PC-3 (cell line): ENCODE measurements at places on chromosomes 2 and 18. TPM values are rescaled to one million over a fixed set of nuclear protein-coding genes. Genes with fewer than 3 reads are reported as not detected.

- no peak overlapping the region for H3K27ac ChIP-seq
- no peaks in the 10 kb centered on the region for H3K36me3 ChIP-seq
- H3K27me3 ChIP-seq, result no peaks in the 10 kb centered on the region
- H3K4me3 ChIP-seq, result no peak overlapping the region
- DNase-seq, result no peak
These were observed 206.7 kb upstream of the RBBP8 start for GRCh38 chr18:22726469-22726868.

GRCh38 chr2:197871780-197872456 lies 67.5 kb downstream of the PLCL1 start:
- H3K27ac ChIP-seq, result no peak overlapping the region
- H3K36me3 ChIP-seq, result no peaks in the 10 kb centered on the region
- H3K4me1 ChIP-seq, result no peaks in the 10 kb centered on the region
- H3K4me3 ChIP-seq, result no peak overlapping the region

GRCh38 chr18:22689712-22690111 lies 243.4 kb upstream of the RBBP8 start:
- no peak overlapping the region for H3K4me3 ChIP-seq
- DNase-seq, result no peak
- no peak overlapping the region for H3K27ac ChIP-seq
- no peaks in the 10 kb centered on the region for H3K27me3 ChIP-seq
- H3K4me1 ChIP-seq, result peaks cover 16% of the 10 kb centered on the region
- no peaks in the 10 kb centered on the region for H3K36me3 ChIP-seq

GRCh38 chr2:220783671-220784070 lies 788.4 kb downstream of the EPHA4 start:
- no peaks in the 10 kb centered on the region for H3K27me3 ChIP-seq
- H3K4me1 ChIP-seq, result peaks cover 12% of the 10 kb centered on the region
- no peak overlapping the region for H3K4me3 ChIP-seq

- no peaks in the 10 kb centered on the region for H3K36me3 ChIP-seq
- H3K27ac ChIP-seq, result no peak overlapping the region
- no peak for DNase-seq
- no peaks in the 10 kb centered on the region for H3K4me1 ChIP-seq
These were observed 1402.3 kb upstream of the LRRTM1 start for GRCh38 chr2:81706856-81707255.

DNA sequence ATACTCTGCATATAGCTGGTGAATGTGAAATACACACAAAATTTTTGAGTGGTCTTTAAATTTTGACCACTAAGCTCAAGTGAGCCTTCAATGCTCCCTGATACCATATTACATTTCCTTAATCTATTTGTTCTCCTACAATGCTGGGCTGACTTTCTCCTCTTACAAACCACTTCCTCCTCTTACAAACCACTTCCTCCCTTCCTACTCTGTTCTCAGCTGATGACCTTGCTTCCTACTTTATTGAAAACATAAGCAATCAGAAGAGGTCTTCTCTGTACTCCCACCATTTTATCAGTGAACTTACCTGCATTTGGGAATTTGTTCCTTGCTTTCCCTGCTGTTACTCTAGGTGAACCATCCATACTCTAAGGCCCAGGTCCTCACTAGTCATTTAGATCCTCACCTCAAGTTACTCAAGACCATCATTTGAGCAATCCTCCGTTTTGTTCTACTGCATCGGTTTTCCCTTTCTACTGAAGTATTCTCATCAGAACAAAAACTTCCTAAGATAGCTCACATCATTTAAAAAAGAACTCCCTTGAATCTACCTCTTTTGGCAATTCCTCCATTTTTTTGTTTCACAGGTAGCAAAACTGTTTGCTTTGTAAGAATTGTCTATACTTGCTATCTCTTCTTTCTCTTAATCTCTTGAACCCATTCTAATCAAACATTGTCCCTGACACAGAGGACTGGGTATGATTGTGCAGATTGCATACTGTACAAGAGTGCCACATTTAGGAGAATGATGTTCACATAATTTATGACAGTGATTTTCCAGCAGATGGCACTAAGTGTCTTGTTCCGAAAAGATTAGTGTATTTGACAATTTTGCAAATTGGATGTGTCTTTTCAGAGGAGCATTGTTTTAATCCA lies 96.5 kb downstream of the EPB41L5 start:
- no peaks in the 10 kb centered on the region for H3K27me3 ChIP-seq
- 0 out of 2 replicates have a peak overlapping the region, but pooled peaks have one; percentile 29 for H3K4me3 ChIP-seq
- H3K36me3 ChIP-seq, result no peaks in the 10 kb centered on the region
- H3K27ac ChIP-seq, result peak overlapping the region; percentile 83

GRCh38 chr18:69250305-69251151 lies 150.2 kb upstream of the DOK6 start:
- DNase-seq, result no peak
- no peak overlapping the region for H3K27ac ChIP-seq
- no peaks in the 10 kb centered on the region for H3K4me1 ChIP-seq
- H3K27me3 ChIP-seq, result no peaks in the 10 kb centered on the region

DNA sequence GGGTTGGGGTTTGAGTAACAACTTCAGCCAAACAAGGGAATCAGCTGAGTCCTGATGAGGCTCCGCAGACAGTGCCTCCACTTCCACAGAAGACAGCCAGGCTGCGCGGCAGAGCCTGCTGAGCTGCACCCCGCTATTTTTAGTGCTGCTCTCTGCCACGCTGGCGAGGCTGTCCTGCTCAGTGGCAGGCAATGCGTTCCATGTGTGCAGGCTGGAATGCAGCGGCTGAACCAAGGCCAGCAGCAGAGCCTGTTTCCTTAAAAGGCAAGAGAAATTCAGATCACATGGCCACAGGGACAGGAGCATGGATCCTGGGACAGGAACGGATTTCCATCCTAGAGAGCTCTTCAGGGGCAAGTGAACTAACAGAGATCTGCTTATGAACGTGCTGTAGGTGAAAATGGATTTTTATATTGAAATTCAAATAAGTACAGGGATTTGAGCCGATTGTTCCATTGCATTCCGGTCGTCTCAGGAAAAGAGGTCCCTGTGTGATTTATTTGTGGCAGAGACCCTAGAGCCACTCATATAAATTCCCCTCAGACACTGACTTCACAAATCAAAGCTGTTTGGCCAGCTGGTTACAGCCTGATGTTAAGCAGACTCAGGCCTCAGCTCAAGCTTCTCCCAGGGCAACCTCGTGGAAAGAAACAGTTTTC lies 98.7 kb downstream of the COL6A3 start:
- no peaks in the 10 kb centered on the region for H3K36me3 ChIP-seq
- H3K27ac ChIP-seq, result no peak overlapping the region
- H3K27me3 ChIP-seq, result no peaks in the 10 kb centered on the region
- H3K4me1 ChIP-seq, result no peaks in the 10 kb centered on the region

DNA sequence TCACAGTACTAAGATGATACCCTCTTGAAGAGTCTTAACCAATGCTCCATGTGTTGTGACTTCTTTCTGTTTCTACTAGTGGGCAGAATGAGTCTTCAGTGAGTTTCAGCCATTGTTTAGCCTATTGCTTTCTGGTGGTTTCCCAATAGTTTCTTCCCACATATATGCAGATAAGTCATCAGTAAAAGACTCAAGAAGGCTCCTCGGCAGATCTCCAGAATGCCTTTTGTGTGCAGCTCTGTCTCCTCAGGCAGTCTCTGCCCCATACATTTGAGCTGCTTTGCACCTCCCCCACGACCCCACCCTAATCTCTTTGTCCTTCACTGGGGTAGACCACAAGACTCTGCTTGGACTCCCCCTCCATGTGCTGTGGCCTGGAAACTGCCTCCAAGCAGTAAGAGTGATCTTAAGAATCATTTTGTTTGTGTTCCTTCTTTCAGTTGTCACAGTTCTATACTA lies 71.6 kb upstream of the CHRNA1 start:
- H3K27ac ChIP-seq, result no peak overlapping the region
- H3K4me1 ChIP-seq, result peaks cover 15% of the 10 kb centered on the region
- DNase-seq, result peak; percentile 11

- no peak overlapping the region for H3K4me3 ChIP-seq
- no peaks in the 10 kb centered on the region for H3K36me3 ChIP-seq
- peaks cover 30% of the 10 kb centered on the region for H3K4me1 ChIP-seq
- no peak for DNase-seq
These were observed 139.6 kb upstream of the ITGA6 start for GRCh38 chr2:172287605-172288315.

DNA sequence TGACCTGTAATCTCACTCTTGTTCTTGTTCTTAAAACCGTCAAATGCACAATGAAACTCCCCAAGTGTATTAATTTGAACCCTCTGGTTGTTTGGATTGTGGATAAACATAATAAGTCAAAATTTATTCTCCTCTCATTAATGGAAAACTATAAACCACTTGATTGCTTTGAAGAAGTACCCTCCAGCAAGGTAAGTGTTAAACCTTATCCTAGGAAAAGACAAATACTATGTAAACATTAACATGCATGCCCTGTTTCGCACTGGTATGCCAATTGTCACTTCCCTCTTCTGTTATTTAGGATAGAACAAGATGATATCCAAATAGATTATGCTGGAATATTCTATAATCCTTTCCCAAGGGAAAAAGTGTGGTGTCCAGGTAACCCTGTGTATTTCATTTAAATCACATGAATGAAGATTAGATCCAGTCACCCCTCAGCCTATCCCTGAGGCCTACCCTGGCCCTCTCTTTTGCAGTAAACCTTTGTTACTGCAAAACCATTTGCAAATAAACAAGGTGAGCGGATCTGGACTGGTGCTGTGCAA lies 1.3 kb downstream of the ADI1 start:
- H3K36me3 ChIP-seq, result peaks cover 20% of the 10 kb centered on the region
- peak; percentile 32 for DNase-seq
- H3K4me1 ChIP-seq, result peaks cover 27% of the 10 kb centered on the region
- no peaks in the 10 kb centered on the region for H3K27me3 ChIP-seq
- H3K27ac ChIP-seq, result peak overlapping the region; percentile 77

- no peak overlapping the region for H3K27ac ChIP-seq
- no peaks in the 10 kb centered on the region for H3K27me3 ChIP-seq
- peaks cover 33% of the 10 kb centered on the region for H3K36me3 ChIP-seq
- peaks cover 20% of the 10 kb centered on the region for H3K4me1 ChIP-seq
- peak overlapping the region; percentile 93 for H3K4me3 ChIP-seq
These were observed 780 bp downstream of the HTRA2 start for GRCh38 chr2:74530239-74531187.

DNA sequence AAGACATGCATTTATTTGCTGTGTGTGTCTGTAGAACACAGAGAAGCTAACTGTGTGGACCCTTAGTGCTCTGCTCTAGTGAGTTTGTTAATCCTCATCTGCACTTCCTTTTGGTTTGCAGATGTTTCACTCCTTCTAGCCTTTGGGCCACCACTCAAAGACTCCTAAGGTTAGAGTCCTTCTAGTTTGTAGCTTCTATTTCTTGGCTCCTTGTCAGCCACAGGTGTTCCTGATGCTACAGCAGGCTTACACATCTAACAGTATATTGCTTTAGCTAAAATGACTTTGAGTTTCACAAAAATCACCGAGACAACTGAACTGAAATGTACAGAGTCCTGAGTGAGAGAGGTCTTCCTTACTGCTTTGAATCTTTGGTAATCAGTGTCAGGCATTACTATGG lies 551.4 kb downstream of the NRXN1 start:
- H3K27me3 ChIP-seq, result peaks cover 15% of the 10 kb centered on the region
- no peaks in the 10 kb centered on the region for H3K4me1 ChIP-seq
- no peak overlapping the region for H3K27ac ChIP-seq
- H3K4me3 ChIP-seq, result no peak overlapping the region
- no peak for DNase-seq

- DNase-seq, result no peak
- H3K27me3 ChIP-seq, result no peaks in the 10 kb centered on the region
- H3K36me3 ChIP-seq, result no peaks in the 10 kb centered on the region
- no peak overlapping the region for H3K27ac ChIP-seq
- H3K4me3 ChIP-seq, result no peak overlapping the region
- H3K4me1 ChIP-seq, result 0 out of 2 replicates have a peak, but pooled peaks cover 4% of the 10 kb centered on the region
These were observed 164.6 kb downstream of the DCC start for GRCh38 chr18:52504589-52504988.

The PRADC1 gene
- total RNA-seq, result 62.5 and 65.7 TPM in 2 replicates

The CNNM3 gene
- total RNA-seq, result 9.0 and 12.3 TPM in 2 replicates

The NEB gene
- under 0.01 and 0.11 TPM in 2 replicates for total RNA-seq

The ANKRD44 gene
- 2.4 and 28.7 TPM in 2 replicates for total RNA-seq

The APOB gene
- not detected in 2 replicates for total RNA-seq

The TEX44 gene
- not detected in 2 replicates for total RNA-seq

The MAP2 gene
- total RNA-seq, result 1.7 and 2.1 TPM in 2 replicates

The CPLX4 gene
- not detected in 2 replicates for total RNA-seq

The AMMECR1L gene
- total RNA-seq, result 10.9 and 14.6 TPM in 2 replicates

The SLC19A3 gene
- 0.26 TPM in 1 of 2 replicates, not detected in the other for total RNA-seq

The DIPK1C gene
- total RNA-seq, result not detected in 2 replicates
